Head of caudate nucleus (tissue), 42 donors: ENCODE measurements at places on chromosomes 5 and 9.

GRCh38 chr9:107819772-107820565 lies 330.4 kb upstream of the KLF4 start:
- no peak for DNase-seq

GRCh38 chr5:53109056-53109442 lies 508 bp downstream of the MOCS2 start:
- DNase-seq: no peak

DNA sequence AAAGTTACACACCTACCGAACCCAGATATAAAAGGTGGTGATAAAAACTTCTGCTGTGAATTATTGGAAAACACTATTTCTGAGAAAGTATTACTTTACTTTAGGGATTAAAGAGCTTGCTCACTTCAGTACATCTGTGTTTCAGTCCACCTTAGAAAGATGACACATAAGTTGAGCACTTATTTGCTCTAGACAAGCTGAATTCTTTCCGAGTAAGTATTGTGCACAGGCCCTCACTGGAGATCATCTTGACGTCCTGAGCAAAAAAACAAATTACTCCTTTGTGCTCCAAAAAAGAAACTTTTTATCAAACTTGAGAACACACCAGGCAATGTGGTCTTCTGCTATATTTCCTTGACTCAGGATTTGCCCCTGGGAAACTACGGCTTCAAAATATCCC lies 231.0 kb upstream of the GRAMD2B start:
- DNase-seq: no peak

GRCh38 chr5:172788771-172789686 lies 18.0 kb upstream of the DUSP1 start:
- DNase-seq: peak; percentile 11

DNA sequence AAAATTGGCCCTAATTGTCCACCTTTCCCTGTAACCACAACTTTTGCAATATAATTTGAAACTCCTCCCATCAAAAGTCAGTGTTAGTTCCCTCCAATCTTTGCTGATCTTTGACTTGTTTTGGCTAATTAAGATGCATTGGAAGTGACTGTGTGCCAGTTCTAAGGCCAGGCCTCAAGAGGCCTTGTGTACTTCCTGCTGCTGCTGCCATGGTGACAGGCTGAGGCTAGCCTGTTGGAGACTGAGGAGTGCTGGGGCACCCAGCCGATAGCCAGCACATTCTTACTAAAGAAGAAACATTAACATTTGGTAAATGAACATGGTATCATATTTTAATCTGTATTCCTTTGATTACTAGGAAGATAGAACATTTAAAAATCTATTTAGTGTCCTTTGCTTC lies 86.5 kb downstream of the SREK1 start:
- no peak for DNase-seq

DNA sequence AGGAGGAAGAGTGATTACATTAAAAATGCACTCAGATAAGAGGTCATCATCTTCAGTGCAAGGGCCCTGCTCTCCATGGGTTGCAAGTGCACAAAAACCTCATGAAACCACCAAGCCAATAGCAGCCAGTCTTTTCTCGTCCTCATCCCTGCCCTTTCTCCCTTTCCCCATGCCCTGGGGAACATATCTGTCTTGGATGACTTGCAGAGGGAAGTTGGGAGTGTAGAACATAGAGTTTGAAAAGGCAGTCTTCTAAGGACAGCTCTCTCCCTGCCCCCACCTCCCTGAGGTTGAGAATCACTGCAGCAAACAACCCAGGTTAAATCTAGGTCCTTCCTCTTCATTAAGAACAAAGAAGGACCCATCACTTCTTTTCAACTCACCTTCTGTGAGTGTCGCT lies 22.0 kb downstream of the DDX31 start:
- no peak for DNase-seq

- DNase-seq: no peak
Observed at GRCh38 chr5:11148810-11149539, 387.9 kb upstream of the DAP start.
